Stimulated activated CD8-positive, alpha-beta memory T cell treated with anti-CD3 and anti-CD28 coated beads, Interleukin-7, amount 100 ng/mL, for 4 hours (primary cell): ENCODE measurements at places on chromosomes 1 and 21.

GRCh38 chr1:222821239-222821638, 6.4 kb downstream of the DISP1 start:
- DNase-seq: no peak

- DNase-seq: no peak
These were observed 364.2 kb upstream of the VAMP3 start for GRCh38 chr1:7406641-7407543.

- no peak for DNase-seq
These were observed 140.4 kb upstream of the C1orf105 start for GRCh38 chr1:172279939-172280636.

DNA sequence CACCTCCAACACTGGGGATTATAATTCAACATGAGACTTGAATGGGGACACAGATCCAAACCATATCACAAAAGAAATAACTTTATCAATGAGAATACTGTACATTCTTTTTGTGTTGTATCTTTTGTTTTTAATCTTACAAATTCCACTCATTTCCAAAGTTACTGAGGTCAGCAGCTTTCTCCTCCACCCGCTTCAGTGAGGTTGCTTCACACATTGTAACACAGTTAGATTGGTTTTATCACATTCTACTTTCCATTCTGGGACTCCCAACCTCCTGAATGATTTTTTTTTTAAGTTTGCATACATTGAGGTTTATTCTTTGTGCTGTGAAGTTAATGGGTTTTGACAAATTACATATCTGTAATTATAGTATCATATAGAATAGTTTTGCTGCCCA, 43.8 kb downstream of the DDAH1 start:
- no peak for DNase-seq

- DNase-seq: no peak
These were observed 2.8 kb downstream of the RPS8 start for GRCh38 chr1:44777969-44778635.
